Heart right ventricle (tissue), 16 donors: ENCODE measurements at places on chromosomes 11 and 22. TPM values are rescaled to one million over a fixed set of nuclear protein-coding genes. Genes with fewer than 3 reads are reported as not detected.

KCNQ1OT1 gene
- total RNA-seq, result 0.53 TPM

BRMS1 gene
- 15.6 TPM for total RNA-seq

PIH1D2 gene
- total RNA-seq, result 1.2 TPM

DNA sequence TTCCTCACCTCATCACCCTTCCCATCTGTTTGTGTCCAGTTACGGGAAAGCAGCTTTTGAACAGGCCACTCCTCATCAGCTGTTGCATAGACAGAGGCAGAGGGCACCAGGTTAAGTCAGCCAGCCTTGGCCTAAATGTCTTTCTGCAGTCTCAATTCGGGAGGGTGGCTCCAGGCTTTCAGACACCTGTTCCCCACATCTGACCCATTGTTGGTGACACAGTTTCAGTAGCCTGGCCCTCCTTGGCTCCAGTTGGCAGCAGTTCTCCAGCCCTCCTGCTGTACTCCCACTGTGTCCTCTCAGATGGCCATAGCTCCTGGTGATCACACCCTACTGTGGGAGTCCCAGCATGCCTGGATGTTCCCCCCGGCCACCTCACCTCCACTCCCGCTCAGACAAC, 70.8 kb upstream of the MYOD1 start:
- no peak for DNase-seq
